Pulmonary artery endothelial cell (primary cell): ENCODE measurements at places on chromosomes 12 and 14.

DNA sequence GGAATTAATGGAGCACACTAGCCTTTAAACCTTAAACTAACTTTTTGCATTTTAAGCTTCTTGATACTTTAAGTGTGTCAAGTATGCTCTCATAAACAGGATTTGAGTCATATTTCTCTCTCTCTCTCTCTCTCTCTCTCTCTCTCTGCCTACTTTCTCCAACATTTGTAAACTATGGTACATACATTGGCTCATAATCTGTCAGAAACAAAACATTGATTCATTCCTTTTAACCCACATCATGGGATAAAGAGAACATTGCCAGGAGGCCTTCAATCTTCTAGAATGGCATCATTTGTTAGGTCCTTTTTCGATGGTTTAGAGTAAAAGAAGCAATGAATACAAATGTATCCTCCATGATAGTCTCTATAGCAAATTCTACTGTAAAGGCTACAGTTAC lies 81.6 kb upstream of the RERGL start:
- no peak for DNase-seq

- peak; percentile 57 for DNase-seq
Measured at GRCh38 chr12:76123259-76124212, 39.1 kb upstream of the NAP1L1 start.

- no peak for DNase-seq
Measured at GRCh38 chr14:86723254-86723624, 1193.3 kb downstream of the FLRT2 start.

DNA sequence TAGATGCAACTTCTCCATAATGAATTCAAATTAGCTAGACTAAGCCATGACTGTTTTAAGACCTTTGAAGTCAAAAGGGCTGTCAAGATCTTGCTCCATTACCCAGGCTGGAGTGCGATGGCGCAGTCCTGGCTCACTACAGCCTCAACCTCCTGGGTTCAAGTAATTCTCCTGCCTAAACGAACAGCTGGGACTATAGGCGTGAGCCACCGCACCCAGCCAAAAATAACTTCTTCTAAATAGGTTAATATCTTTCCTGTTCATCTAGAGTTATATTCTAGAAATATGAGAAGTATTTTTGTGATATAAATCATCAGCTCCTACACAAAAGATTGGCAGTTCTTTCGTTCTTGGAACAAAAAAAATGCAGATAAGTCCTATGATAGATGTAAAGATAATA lies 39.6 kb upstream of the SOS2 start:
- no peak for DNase-seq

GRCh38 chr12:92701441-92701840 lies 1.3 kb upstream of the PLEKHG7 start:
- DNase-seq: no peak

DNA sequence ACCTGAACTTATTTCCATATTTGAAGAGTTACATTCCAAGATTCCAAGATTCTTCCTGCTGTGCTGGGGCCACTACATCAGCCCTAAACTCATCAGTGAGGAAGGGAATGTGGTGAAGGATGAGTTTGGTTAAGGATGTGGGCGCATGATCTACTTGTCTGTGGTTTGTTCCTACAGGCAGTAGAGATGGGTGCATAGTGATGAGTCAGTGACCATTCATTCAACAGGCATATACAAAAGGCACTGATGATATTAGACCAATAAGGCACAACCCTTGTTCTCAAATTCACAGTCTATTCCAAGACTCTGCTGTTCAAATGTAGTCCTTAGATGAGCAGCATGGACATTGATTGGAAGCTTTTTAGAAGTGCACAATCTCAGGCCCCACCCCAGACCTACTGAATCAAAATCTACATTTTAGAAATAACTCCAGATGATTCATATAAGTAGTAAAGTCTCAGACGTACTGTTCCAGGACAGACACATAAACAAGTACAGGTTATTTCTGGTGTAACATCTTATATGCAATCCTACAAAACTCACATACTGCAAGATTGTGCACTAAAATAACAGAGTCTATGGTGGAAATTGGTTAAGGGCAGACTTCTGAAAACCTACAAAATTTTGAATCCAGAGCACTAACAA lies 47.7 kb upstream of the MAP3K9 start:
- DNase-seq: no peak

DNA sequence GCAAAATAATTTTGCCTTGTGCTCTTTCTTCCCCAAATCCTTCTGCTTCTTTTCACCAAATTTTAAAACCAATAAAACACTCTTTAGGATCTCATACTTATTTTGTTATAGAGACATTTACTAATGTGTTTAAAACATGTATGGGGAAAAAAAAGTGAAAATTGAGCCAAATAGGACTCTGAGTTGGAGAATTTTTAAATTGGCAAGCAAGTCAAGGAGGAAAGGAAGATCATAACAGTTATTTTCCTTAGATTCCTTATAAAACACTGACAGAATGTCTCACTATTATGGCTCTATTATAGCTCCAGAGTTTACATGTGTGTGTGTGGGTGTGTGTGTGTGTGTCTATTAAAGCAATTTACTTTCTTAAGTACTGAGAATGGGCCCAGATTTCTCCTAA lies 220.5 kb downstream of the SLC6A15 start:
- no peak for DNase-seq

- no peak for DNase-seq
Measured at GRCh38 chr14:40265096-40265495, 832.9 kb upstream of the FBXO33 start.

DNA sequence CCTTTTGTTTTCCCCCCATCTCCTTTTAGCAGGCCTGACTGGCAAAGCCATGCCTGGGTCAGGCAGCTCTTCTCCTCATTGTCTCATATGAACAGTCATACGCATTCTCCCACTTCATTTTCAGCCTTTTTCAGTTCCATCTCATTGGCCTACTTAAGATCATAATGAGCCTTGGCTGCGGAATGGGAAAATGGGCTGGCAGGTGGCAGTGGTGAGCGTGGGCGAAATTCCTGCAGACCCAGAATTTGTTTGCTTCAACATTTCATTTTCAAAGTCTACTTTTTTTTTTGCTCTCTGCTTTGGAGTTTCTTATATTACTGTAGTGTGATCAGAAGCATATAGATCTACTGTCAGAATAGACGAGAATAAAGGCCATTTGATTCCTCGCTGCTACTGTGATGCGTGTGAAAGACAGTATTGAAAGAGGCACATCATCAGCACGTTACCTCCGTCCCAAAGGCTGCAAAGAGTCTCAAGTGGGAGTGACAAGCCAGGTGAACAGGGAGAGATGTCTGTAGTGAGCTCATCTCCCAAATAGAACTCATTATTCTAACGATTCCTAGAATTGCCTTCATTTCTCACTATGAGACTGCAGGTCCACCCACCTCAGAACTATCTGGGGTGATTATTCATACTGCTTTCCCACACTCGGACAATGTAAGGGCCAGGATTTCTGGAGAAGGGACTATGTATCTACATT lies 73.7 kb downstream of the TBK1 start:
- no peak for DNase-seq

- no peak for DNase-seq
Measured at GRCh38 chr12:46499901-46500300, 127.3 kb upstream of the SLC38A2 start.

DNA sequence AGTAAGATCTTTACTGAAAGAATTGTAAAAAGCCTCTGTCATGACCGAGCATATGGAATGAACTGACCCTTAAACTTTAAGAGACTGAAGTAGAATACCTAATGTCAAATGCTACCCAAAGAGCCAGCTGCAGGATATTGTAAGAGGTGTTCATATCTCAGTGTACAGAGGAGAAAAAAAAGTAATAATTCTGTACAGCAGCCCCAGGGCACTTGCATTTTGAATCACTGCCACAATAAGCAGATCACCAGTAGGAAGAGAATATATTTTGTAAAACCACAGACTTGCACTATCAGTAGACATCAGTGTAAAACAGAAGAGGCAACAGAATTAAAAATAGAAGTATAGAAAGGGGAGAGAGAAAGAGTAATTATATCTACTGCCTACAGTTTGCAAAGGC lies 162.6 kb downstream of the PPFIA2 start:
- no peak for DNase-seq

- no peak for DNase-seq
Measured at GRCh38 chr12:90896821-90897220, 58.2 kb downstream of the CCER1 start.

- DNase-seq: no peak
Measured at GRCh38 chr12:22738945-22739344, 114.0 kb downstream of the ETNK1 start.

DNA sequence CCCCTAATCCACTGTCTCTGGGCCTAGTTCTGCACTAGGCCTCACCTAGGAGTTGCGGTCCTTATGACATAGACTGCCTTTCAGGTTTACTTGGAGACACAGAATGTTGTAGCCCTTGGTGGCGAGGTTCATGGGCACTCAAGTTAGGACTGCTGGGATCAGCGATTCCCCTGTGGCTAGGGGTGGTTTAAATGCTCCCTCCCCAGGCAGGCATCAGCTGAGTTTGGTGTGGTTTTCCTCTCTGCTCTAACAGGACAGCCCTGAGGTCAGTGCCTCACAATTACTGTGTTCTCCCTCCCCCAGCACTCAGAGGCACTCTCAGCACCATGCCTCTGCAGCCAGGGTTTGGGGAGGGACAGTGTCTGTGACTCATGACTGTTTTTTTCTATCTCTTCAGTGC lies 22.2 kb upstream of the RDH16 start:
- no peak for DNase-seq

DNA sequence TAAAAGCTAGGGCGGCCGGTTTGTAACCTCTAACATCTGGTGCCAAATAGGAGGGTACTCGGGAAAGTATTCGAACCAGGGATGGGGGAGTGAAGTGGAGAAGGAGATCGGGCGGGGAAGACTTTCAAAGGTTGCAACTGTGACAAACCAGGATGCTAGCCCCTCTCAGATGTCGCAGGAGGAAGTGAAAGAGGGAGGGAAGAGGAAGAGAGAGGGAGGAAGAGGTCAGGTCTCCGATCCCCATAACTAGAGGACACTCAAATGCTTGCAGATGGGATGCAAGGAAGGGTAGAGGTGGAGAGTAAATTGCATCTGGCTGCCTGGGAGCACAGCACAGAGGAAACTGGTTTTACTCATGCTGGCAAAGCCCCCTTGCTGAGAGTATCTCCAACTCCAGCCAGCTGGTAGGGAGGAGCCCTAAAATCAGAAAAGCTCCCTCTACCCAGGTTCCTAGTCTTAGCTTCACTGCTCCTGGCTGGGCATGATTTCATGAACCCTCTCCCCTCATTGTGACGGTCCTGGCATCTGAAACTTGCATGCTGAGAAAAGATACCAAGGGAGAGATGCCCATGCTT lies 696.7 kb upstream of the TBX3 start:
- DNase-seq: no peak

GRCh38 chr14:101502761-101503392 lies 58.4 kb upstream of the DIO3 start:
- no peak for DNase-seq

DNA sequence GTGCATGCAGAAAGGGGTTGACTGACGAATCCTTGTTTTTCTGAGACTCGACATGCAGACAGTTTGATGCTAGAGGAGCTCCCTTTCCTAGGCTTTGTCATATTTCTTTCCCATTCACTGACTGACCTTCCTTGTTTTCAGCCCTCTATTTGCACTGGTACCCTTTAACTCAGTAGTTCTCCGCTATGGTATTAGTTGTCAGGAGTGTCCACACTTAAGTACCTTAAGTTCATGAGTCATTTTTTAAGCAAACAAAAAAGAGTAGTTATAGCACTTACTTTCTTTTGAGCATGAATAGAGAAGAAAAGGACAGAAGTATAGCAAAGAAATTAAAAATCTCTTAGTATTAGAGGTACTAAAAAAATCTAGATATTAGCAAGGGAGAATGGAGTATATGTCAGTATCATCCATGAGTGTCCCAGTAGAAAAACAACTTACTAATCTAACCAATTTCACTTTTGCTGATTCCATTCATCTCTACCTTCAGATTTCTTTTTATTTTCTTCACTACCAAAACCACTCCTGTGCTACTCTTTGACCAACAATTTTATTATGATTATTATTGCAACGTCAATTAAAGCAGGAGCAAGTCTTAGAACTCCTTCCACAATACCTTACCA lies 8.3 kb downstream of the ATP2B1 start:
- DNase-seq: no peak

DNA sequence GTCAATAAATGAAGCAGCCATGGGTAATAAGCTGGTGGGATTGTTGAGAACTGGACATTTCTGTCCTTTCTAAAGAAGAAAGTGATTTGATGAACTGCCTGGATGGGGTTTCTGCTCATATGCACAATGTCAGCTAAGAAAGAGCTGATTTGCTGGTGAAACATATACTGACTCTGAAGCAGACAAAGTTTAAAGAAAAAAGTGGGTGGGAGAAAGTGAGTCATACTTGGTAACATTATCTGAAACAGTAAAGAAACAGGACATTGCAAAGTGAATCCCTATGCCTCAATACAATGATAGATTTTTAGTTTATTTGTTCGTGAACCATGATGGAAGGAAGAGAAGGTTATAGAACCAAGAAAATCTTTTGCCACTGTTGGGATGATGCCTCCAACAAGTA lies 95.6 kb upstream of the DNM1L start:
- DNase-seq: no peak

DNA sequence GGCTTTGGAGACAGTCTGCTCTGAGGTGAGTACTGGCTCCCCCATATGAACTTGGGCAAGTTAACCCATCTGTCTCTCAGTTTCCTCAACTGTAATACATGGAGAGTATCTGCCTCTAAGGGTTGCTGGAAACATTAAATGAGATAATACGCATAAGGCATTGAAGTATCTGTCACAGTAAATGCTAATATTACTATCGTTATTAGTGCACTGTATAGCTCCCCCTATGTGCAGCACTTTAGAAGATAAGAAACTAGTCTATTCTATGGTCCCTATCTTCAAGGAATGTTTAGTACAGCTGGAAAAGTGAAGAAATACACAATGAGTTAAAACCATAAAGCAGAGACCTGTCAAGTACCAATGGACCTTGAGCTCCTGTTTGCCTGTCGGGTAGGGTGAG lies 51.7 kb upstream of the CFL2 start:
- DNase-seq: no peak

DNA sequence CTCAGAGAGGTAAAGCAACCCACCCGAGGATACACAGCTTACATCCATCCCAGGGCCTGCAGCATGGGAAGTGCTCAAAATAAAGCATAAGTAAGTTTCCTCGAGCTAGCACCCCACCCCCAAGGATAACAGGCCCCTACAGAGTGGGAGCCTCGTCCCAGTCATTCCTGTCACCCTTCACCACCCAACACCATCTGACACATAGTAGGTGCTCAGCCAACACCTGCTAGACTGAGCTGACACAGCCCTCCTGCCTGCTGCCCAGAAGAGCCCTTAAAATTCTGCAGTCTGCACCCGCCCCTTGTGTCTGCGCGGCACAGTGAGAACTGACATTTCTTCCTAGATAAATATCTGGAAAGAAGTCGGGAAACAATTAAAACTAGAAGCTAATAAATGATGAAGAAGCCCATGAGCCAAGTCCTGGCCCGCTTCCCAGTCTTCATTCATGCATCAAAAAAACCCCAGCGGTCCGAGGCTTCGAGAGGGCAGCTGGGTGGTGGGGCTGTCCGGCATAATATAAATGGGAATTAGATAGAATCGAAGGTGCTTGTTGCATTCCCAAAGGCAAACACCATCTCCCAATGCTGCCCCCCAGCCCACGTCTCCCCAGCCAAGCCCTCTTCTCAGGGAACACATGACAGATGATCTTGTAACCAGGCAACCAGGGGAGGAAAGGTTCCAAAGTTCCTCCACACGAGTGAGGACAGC lies 76.2 kb downstream of the BCL11B start:
- no peak for DNase-seq
